ENCODE measurements at places on chromosomes 3 and 15.

DNA sequence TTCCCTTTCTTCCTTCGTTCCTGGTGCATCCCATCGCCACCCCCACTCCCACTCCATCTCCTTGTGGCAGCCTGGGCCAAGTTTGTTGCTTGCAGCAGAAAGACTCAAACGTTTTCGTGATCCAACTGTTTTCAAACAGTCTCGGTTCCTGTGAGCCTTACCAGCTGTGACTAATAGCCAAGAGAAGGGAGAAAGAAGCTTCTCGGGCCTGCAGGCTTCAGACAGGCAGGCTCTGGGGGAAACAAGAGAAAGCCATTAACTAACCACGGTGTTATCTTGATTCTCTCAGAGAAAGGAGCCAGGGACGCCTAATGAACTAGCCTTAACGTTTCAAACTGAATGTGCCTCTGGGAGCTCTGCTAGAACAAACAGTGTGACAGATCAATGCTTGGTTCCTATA is 742.0 kb downstream of the NR2F2 start:
- no peak for DNase-seq

- peak; percentile 42 for DNase-seq
Observed at GRCh38 chr3:185253645-185254410, at the start of gene EHHADH. TSS of gene EHHADH (minus strand) at chr3:185254049. CDS start at chr3:185254022, 27 bp downstream.

DNA sequence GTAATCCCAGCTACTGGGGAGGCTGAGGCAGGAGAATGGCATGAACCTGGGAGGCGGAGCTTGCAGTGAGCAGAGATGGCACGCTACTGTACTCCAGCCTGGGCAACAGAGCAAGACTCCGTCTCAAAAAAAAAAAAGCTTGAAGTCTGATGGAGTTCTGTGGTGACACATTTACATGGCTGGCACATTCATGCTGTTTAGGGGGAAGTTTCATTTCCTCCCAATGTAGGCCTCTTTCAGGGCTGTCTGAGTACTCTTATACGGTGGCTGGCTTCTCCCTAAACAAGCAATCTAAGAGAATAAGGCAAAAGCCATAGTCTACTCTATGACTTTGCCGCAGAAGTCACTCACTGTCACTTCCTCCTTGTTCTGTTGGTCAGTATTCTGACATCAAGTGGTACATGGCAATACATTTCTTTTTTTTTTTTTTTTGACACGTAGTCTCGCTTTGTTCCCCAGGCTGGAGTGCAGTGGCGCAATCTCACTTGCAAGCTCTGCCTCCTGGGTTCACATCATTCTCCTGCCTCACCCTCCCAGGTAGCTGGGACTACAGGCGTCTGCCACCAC is 41.2 kb downstream of the OIP5 start:
- no peak for DNase-seq

DNA sequence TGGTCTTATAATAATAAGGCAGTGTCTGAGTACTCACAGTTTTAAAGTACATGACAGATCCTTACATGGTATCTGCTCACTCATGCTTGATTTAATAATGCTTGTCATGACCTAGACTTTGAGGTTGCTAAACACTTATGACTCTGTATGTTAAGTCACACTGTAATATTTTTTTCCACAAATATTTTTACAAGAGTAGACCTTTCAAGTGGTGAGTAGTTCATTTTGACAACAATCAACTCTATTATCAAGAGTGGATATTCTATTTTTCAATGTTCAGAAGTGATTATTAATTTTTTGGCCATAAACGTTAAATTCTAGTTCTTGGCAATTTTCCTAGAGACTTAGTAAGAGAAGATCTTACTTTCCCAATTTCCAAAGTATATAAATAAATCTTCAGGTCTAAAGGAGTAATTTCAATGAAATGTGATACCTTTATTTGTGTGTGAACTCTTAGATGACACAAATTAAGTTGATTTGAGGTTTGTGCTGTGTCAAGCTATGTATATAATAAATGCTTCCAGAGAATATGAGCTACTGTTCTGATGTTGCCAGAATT is 104.5 kb downstream of the NLGN1 start:
- no peak for DNase-seq

- DNase-seq: no peak
Observed at GRCh38 chr15:82870727-82871320, 61.4 kb downstream of the WHAMM start.

GRCh38 chr3:49377483-49377882 is 19.3 kb upstream of the GPX1 start:
- DNase-seq: no peak

- no peak for DNase-seq
Observed at GRCh38 chr3:106518516-106518915, 649.7 kb upstream of the CBLB start.

DNA sequence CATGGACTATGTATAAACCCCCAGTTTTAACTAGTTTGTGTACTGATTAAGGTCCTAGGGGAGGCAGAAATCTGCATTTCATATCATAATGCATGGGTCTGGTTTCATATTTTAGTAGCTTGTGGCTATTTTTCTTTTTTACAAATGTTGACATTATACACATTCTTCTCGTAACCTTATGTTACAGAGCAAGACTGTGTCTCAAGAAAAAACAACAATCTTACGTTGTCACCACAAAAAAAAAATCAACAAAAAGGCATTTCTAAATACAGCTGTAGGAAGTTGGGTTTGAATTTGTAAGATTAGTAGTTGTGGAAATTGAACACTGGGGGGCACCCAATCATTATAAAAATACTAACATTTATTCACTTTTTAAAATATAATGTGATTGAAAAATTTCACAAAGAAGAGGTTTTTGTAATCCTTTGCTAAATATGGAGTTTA is 17.9 kb downstream of the SERP1 start:
- no peak for DNase-seq

All from GM18507 (cell line).